ENCODE measurements at places on chromosomes 4 and X.

GRCh38 chr4:90718931-90719330, 591.7 kb downstream of the CCSER1 start:
- no peak for DNase-seq

- DNase-seq: no peak
These were observed 75.7 kb upstream of the ARHGAP24 start for GRCh38 chr4:85399270-85399669.

DNA sequence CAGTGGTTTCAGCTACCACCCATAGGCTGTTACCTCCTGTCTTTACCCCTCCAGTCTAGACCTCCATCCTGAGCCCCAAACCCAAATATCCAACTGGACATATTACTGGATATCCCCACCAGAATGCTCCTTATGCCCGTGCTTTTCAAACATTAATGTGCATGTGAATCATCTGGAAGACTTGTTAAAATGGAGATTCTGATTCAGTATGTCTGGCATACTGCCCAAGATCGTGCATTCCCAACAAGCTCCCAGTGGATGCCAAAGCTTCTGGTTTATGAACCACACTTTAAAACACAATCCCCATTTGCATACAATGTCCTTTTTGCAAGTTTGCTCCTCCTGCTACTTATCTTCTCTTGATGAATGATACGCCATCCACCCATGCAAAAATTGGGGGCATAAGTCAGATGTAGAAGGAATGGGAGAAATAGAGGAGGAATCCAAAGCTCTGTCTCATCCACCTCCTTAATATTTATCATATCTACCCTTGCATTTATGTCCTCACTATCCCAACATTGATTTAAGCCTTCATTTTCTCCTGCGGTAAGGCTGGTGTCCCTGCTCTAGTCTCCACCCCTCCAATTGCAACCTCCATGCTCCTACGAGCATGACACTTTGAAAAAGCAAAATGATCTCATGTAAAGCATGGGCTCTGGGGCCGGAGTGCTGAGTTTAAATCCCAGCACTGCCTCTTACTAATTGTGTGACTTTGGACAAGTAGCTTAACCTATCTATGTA, 7.4 kb upstream of the PGRMC1 start:
- DNase-seq: no peak

DNA sequence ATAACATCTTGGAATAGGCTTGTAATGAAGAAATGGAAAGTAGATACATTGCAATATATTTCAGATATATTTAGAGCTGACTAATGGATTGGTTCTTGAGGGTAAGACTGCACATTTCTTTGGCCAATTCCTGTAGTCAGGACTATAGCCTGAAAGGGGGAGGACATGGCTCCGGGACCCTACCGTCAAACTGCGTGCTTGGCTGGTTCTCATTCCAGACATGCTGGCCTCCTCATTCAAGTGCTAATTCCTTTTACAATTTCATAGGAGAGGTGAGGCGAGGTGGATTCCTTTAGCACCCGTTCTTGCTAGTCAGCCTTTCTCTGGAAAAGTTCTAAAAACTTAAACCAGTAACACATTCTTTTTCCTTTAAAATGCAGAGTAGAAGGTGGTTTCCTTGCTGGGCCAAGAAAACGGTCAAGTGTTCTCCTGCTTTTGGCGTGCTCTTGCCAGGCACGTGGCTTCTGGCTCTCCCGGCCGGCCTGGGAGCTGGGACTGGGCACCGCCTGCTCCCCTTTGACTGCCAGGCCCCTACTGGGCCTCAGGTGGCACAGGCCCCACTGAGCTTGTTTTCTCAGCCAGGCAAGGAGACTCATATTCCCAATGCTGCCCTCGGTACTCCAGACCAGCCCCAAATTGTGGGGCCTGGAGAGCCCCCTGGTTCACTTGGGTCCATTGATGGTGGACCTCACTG, 167.2 kb downstream of the STK32B start:
- no peak for DNase-seq

GRCh38 chr4:88341227-88342192, 37.1 kb upstream of the HERC6 start:
- no peak for DNase-seq

GRCh38 chr4:10160281-10160856, 43.8 kb upstream of the WDR1 start:
- DNase-seq: no peak

DNA sequence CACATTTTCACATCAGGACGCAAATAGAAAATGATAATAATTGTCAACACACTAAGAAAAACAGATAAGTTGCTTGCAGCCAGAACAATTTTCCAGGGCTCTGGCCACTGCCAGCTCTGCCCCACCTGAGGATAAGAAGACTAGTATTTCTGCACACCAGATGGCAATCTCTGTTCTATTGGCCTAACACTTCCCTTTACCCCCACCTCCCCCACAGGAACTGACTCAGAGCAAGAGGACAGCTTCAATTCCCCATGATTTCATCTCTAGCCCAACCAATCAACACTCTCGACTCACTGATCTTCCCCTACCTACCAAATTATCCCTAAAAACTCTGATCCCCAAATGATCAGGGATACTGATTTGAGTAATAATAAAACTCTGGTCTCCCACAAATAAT, 164.0 kb downstream of the SMARCA1 start:
- no peak for DNase-seq

- DNase-seq: no peak
These were observed 25.5 kb upstream of the TEC start for GRCh38 chr4:48295116-48295515.

DNA sequence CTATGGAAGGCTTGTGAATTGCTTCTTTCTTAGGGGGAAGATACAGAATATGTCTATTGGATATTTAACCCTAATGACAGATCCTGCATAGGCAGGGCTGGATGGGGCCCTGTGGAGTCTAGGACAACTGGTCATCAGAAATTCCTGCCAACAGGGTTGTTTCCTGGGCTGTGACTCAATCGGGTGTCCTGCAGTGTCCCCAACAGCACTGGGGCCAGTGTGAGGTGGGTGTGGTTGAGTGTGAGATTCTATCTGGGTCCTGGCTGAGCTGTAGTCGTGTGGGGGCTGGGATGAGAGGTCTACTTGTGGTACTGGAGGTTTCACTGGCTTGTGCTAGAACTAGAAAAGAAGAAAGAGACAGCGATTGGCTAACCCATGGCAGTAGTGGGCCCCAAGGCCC, 87.3 kb upstream of the WDR1 start:
- DNase-seq: no peak

- DNase-seq: no peak
These were observed 147.5 kb upstream of the SMIM31 start for GRCh38 chr4:164606478-164606877.

DNA sequence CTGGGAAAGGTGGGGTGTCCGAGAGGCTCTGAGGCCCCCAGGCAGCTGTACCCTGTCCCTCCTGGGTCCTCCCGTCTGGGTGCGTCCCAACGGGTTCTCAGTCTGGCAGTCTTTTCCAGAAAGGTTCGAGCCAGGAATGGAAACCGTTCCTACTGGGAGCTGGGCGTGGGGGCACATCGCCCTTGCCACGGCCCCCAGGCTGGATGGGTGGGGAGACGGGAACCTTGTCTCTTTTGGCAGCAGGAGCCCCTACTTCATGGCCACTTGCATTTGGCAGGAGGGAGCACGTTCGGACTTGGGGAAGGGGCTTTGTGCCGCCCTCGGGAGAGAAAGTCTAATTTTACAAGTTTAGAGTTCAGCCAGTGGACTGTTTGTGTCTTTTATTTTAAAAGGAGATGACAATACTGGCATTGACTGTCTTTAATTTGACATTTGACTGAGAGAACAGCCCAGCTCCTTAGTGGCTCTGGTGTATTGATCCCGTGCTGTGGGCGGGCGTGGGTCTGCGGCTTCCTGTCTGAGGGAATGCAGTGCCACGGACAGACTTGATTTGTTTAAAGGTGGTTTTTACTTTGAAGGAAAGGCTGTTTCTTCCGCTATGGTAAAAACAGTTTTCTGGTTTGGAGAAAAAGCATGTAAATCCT, 95.1 kb downstream of the SORCS2 start:
- no peak for DNase-seq

DNA sequence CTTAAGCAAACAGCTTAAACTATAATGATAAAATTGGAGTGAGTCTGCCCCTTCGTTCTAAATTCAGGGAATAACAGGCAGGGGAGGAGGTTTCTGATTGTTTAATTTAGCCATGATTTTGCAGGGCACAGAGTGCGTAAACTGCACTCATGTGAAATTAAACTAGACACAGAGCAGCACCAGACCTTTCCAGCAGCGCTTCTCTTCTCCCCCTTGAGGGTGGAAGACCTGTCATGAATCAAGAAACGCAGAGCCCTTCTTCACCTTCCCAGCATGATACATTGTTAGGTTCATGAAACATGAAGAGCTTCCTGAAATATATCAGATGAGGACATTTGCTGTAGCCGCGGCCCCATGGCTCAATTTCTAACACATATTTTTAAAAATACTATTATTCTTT, 63.1 kb downstream of the FAM114A1 start:
- DNase-seq: no peak

GRCh38 chr4:145623831-145624230, 4.6 kb downstream of the MMAA start:
- DNase-seq: no peak

- no peak for DNase-seq
These were observed 11.6 kb downstream of the VEGFC start for GRCh38 chr4:176780995-176781738.

- DNase-seq: no peak
These were observed 40.5 kb upstream of the FAM120C start for GRCh38 chrX:54223581-54223980.

DNA sequence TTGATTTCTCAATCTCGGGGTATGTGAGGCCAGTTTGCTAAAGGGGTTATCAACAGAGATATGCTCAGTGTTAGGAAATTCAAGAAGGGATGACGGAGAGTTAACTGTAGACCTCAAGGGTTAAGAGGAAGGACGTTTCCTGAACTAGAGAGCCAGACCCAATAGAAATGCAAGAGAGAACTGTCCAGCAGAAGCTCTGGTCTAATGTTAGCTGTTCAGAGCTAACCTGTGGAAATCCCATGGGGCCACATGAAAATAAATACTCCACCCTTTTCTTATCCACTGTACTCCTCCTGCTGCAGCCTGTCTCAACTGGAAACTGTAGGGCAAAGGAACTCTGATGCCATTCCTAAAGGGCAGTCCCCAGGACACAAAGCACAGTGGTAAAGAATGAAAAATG, 274.3 kb downstream of the DMD start:
- no peak for DNase-seq

- no peak for DNase-seq
These were observed 11.0 kb downstream of the FAT4 start for GRCh38 chr4:125325733-125326132.
